ENCODE measurements at places on chromosomes 11 and 22.

GRCh38 chr11:7575841-7576725, 62.3 kb downstream of the PPFIBP2 start:
- peak; percentile 31 for DNase-seq

DNA sequence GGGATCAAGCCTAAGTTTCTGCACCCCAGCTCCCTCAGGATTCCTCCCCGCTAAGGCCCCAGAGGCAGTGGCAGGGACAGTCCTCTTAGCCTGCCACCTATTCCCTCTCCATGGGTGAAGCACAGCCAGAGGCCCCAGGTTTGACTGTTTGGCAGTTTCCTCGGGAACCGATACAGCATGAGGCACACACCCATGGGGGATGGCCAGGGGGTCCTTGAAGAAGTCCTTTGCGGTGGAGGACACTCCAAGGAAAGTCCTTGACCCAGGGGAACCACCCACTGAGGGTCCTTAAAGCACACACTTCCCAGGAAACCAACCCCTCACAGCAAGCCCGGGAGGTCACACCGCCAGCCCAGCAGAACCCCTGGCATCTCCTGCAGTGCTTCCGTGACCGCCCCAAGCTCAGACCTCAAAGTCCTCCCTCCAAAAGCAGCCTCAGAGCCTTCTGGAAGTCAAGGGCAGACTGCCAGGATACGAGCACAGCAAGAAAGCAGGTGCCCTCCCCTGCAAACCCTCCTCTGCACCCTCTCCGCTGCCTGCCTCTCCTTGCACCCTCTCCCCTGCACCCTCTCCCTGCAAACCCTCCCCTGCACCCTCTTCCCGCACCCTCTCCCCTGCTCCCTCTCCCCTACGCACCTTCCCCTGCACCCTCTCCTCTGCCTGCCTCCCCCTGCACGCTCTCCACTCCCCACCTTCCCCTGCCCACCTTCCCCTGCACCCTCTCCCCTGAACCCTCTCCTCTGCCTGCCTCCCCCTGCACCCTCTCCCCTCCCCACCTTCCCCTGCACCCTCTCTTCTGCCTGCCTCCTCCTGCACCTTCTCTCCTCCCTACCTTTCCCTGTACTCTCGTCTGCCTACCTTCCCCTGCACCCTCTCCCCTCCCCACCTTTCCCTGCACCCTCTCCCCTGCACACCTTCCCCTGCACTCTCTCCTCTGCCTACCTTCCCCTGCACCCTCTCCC, 1.4 kb downstream of the SIGIRR start:
- DNase-seq, result peak; percentile 48

DNA sequence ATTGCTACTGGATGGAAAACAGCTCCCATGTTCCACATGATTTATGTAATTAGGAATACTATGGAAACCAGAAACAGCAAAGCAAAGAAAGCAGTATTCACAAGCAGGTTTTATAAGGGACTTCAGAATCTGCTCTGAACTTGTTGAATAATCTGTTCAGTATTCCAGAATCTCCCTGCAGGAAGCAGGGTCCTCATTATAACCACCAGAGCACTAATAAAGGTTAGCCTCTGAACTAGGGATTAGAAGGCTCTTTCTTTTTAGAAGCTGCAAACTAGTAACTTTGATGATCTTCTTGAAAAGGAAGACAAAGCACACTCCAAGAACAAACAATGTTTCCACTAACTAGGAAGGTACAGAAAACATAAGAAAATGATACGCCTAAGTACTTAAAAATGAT, 125.8 kb downstream of the DCDC1 start:
- no peak for DNase-seq

GRCh38 chr22:28892175-28892731, 8.9 kb downstream of the ZNRF3 start:
- no peak for DNase-seq

DNA sequence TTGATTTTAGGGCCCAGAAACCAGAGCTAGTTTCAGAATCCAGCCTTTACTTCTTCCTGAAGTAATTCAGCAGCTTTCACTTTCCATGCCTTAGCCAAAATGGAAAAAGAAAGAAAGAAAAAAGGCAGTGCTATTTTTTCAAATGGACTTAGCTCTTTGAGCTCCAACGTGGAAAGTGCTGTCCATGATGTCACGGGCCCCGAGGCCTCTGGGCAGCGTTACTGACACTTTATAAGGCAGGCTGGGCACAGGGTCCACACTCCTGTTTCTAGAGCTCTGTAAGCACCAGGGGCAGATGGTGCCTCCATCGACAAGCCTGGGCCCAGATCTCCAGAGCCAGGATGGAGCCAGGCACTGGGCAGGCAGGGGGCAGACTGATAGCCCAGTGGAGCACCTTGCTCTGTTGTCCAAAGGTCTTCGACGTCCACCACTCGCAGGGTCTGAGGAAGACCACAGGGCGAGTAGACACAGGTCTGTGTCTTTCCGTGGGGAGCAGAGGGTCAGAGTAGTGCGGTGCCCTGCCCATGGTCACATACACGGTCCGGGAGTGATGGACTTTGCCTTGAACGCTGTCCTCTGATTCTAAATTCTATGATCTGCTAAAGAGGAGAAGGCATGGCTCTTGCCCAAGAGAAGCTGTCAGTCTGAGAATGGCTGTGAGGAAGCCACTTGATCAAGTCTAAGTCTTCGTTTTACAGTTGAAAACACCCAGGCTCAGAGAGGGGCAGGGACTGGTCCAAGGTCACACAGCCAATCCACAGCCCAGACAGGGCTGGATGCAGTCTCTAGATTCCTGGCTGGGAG, 22.0 kb upstream of the WNT11 start:
- no peak for DNase-seq

GRCh38 chr22:47292546-47293320, 530.3 kb downstream of the TBC1D22A start:
- DNase-seq, result no peak

DNA sequence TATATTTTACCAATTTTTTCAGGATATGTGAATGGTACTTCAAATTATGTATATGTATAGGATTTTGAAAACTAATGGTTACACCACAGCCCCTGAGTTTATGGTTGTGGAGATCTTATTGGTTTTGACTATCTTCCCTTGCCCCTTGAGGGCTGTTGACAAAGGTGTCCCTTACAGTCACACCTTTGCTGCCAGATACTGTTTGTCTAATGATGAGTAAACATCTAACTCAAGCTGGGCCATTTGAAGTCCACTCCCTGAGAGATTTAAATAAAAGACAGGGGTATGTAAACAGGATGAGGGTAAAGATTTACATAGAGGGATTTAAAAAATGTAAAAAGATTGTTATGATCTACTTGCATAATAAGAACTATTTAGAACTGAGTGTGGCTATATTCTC, 38.9 kb upstream of the LUZP2 start:
- DNase-seq, result no peak

DNA sequence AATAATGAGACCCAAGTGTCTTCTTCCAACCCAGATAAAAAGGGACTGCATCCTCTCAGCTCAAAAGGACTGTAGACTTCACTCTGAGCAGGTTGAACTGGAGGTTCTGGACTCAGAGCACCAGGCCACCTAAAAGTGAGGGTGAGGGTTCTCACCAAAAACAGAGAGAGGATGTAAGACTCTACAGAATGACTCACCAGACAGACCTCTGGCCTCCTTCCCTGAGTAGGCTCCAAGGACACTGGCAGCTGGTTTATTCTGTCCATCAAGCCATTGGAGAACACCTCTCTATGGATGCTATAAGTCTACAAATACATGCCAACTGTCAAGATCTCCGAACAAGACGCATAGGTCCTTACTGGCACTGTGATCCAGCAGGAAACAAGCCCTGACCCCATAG, 27.2 kb downstream of the FEZ1 start:
- DNase-seq, result no peak

GRCh38 chr22:35174401-35175038, 82.8 kb upstream of the HMGXB4 start:
- no peak for DNase-seq

- no peak for DNase-seq
Observed at GRCh38 chr22:49881856-49882255, 28.2 kb downstream of the ZBED4 start.

DNA sequence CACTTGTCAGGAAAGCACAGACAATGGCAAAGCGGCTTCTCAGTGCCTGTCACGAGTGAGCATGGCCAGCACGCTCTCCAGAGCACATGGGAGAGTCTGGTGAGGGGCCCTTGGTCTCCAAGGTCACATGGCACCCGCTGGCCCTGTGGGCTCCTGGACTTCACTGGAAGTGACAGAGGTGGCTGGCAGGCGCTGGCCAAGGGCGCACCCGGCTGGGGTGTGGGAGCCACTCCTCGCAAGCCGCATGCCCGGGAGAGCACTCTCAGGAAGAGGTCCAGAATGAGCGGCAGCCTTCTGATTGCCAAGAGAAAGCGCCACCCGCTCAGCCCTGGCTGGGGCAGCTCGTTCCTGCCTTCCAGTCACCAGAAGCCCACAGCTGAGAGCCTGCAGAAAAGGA, 17.1 kb upstream of the MOB2 start:
- DNase-seq, result no peak

- no peak for DNase-seq
Observed at GRCh38 chr22:41992496-41992895, 6.1 kb upstream of the WBP2NL start.

GRCh38 chr11:128116885-128117284, 470.5 kb downstream of the ETS1 start:
- DNase-seq, result no peak

- DNase-seq, result no peak
Observed at GRCh38 chr11:898143-898511, 12.5 kb downstream of the CHID1 start.

GRCh38 chr22:36573815-36574363, 44.9 kb upstream of the EIF3D start:
- DNase-seq, result no peak

DNA sequence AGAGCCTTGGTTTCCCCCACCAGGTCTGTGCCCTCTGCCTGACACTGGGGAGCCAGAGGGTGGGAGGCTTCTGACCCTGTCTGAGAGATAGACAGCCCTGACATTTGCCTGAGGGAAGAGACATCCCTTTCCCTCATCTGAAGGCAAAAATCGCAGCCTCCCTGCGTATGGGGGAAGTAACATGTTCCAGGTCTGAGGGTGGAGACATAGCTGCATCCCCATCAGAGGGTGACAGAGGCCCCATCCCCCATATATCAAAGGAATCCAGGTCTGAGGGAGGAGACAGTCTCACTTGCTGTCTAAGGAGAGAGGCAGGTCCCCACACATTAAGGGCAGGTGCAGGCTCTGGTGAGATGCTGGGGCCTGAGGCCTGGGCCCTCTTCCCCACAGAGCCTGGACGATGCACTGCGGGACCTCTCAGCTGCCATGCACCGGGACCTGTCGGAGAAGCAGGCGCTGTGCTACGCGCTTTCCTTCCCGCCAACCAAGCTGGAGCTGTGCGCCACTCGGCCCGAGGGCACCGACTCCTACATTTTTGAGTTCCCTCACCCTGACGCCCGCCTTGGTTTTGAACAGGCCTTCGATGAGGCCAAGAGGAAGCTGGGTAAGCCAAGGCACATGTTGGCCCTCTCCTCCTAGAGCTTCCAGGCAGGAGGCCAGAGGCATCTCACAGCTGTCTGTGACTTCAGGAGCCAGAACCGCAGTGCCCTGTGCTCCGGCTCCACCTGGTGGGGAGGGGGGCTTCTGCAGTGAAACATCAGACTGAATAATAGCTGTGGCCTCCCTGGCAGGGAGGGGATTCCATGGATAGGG, 16.1 kb upstream of the RELT start:
- DNase-seq, result peak; percentile 64

DNA sequence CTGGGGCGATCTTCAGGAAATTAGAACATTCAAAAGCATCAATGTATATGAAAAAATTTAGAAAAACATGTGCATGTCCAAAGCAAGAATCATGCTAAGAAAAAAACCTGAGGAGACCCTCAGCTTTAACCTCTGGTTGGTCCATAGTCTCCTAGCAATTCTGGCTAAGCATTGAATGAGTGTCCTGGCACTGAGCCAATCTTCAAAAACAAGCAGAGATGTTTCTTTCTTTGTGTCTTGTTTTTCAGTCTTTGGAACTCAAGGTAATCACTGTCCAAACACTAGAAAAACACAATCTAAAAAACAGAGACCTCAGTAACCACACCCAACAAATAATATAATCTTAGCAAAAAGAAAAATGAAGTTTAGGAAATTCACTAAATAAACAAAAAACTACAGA, 205.4 kb upstream of the CARD18 start:
- DNase-seq, result no peak

GRCh38 chr22:27835446-27835845, 33.9 kb upstream of the MN1 start:
- no peak for DNase-seq

- DNase-seq, result no peak
Observed at GRCh38 chr11:64492561-64492960, 98.5 kb upstream of the SLC22A12 start.

DNA sequence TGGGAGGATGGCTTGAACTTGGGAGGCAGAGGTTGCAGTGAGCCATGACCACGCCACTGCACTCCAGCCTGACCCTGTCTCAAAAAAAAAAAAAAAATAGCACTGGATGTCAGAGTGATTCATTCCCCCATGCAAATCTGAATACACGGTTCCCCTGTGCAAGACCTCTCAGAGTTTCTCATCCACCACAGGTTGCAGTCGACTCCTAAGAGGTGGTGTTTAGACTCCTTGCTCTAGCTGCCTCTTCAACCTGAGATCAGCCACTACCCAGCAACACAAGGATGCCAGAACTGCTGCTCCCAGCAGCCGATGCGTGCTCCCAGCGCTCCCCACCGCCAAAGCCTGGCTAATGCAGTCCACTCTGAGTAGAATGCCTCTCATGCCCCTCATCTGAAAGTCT, 97.5 kb downstream of the PARVA start:
- no peak for DNase-seq

DNA sequence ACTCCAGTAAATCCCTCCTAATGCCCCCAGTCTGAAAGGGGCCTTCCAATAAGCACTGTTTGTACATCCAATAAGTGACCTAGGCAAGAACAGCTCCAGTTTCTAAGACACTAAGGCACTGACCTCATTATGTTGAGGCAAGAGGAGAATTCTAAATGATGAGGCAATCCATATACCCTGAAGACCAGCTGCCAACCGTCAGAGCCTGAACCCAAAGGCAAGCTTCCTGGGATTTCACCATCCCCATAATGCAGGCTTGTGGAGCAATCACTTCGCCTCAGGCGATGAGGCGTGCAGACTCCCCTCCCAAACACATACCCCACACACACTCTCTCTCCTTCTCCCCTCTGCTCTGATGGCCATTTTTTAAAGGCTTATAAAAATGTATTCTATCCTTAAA, 49.5 kb downstream of the LGR4 start:
- DNase-seq, result no peak

DNA sequence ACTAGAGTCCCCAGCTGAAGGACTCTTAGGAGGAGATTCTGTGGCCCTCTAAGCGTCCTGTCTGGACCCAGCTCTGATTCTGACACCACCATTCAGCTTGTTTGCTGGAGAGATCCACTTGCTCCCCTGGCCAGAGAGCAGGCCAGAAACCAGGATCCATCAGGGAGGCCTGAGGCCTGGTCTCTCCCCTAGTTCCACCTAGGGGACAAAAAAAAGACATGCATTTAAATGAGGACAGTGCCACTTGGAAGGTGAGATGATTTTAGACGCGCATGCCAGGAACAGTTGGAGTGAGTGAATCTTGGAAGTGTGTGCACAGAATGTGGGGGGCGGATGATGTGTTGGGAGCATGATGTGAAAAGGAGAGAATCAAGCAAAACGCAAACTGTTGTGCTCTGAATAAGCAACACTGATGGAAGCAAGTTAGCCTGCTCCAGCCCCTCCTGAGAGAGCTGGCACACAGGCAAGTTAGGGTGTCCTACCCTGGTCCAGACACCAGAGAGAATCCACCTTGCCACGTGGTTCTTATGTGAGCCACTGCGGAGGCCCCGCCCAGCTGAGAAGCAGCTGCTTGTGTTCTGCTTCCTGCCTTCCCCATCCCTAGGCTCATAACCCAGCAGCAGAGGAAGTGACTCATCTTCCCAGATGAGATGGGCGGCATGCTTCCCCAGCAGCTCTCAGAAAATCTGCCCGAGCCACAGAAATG, 8.0 kb upstream of the SLCO2B1 start:
- DNase-seq, result peak; percentile 88

- no peak for DNase-seq
Observed at GRCh38 chr11:73388265-73389133, 12.3 kb downstream of the RELT start.

Data from activated CD4-positive, alpha-beta T cell treated with anti-CD3 and anti-CD28 coated beads for 36 hours (primary cell).